ENCODE measurements at places on chromosomes 5 and 9. TPM values are rescaled to one million over a fixed set of nuclear protein-coding genes. Genes with fewer than 3 reads are reported as not detected.

- DNase-seq: no peak
These were observed 15.1 kb upstream of the LURAP1L start for GRCh38 chr9:12759761-12760160.

DNA sequence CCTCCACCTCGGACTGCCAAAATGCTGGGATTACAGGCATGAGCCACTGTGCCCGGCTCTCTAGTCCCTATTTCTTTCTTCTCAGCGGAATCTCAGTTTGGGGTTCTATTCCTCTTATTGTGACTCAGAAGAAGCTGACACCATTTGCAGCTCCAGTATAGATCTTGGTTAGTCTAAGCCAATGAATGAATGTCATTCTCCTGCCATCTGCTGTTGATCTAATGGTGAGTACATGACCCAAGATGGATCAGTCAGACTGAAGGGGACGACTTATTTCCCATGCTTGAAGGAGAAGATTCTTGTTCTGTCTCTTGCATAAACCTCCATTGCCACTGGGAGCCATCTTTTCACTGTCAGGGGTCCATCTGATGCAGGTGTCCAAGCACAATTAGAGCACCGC is 76.0 kb upstream of the KLF9 start:
- no peak for DNase-seq

PROB1 gene
- total RNA-seq: 0.55 TPM

WNT8A gene
- total RNA-seq: not detected

CTXN3 gene
- not detected for total RNA-seq

GRCh38 chr9:78606001-78606379 is 309.1 kb downstream of the PSAT1 start:
- no peak for DNase-seq

TSC1 gene
- 12.0 TPM for total RNA-seq
